ENCODE measurements at places on chromosomes 1 and 21. TPM values are rescaled to one million over a fixed set of nuclear protein-coding genes. Genes with fewer than 3 reads are reported as not detected.

Gene ARHGEF19
- total RNA-seq = 3.6 TPM

DNA sequence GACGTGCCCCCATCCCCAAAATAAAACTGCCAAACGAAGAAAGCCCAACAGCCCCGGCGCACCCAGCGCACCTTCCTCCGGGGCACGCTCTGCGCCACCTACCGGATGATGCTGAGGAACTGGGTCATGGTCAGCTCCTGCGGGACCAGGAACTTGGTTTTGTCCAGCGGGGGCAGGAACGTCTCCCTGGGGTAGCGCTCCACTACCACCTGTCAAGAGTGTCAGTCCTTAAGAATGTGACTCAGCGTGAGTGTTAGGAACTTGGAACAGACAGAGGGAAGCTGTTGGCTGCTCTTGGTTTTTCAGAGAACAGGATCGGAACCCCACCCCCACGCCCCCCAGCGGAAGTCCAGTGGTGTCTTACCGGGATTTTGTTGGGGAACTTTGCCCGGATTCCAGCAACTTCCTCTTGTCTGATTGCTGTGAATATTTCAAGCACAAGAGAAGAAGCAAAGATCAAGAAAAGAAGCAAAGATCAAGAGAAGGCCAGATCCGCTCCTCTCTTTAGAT, 431 bp downstream of the MAP1LC3C start:
- peaks cover 10% of the 10 kb centered on the region for H3K4me1 ChIP-seq
- H3K4me3 ChIP-seq = peak overlapping the region; percentile 29
- peak; percentile 60 for DNase-seq

- no peak overlapping the region for H3K27ac ChIP-seq
- H3K36me3 ChIP-seq = no peaks in the 10 kb centered on the region
- DNase-seq = no peak
- no peaks in the 10 kb centered on the region for H3K27me3 ChIP-seq
- no peak overlapping the region for H3K4me3 ChIP-seq
Observed at GRCh38 chr1:89952605-89953130, 42.2 kb upstream of the ZNF326 start.

DNA sequence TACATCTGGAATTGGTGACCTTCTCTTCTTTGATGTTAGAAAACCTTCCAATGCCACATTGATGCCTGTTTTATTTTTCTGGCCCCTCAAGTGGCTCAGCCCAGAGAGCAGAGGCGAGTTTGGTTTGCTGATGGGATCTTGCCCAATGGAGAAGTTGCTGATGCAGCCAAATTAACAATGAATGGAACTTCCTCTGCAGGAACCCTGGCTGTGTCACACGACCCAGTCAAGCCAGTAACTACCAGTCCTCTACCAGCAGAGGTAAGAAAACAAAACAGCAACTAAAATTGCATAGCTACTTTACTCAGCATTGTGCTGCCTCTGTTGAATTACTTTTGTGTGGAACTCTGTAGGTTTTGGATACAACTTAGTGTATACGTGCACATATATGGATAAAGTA, 97.6 kb downstream of the CC2D1B start:
- H3K27ac ChIP-seq = no peak overlapping the region
- H3K4me1 ChIP-seq = no peaks in the 10 kb centered on the region
- no peak overlapping the region for H3K4me3 ChIP-seq
- H3K36me3 ChIP-seq = no peaks in the 10 kb centered on the region

Gene MMEL1
- not detected for total RNA-seq

Gene ODR4
- 39.4 TPM for total RNA-seq

DNA sequence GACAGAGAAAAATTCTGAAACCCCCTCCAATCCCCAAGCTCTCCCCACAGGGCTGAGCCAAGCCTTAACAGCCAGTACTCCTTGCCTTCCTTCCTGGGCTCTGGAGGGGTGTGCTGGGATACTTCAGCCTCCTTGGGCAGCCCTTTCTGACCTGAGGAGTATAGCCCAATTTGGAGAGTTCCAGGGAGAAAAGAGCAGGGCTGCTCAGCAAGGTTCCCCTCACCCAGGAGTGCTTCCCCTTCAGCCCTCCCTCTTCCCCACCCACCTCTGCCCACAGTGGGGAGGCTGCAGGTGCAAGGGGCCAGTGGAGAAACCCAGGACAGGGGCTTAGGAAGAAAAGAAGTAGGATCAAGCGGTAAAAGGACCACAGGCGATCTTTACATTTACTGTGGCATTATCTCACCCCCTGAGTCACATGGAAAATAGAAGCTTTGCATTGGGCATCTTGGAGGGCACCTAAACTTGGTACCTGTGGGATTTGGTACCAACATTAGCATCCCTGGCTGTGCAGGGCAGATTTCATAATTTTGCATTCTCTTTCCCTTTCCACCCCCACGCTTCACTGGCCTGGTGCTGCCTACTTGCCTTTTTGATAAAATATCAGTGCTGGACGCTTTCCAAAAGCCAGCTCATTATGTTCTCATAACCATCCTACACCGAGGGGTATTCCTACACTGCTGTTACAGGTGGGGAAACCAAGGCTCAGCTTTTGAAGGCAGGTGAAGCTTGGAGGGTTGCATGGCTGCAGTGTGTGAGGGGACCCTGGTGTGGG, 2.8 kb upstream of the ADORA1 start:
- H3K4me1 ChIP-seq = peaks cover 3% of the 10 kb centered on the region
- H3K4me3 ChIP-seq = no peak overlapping the region
- H3K36me3 ChIP-seq = no peaks in the 10 kb centered on the region
- no peaks in the 10 kb centered on the region for H3K27me3 ChIP-seq
- no peak for DNase-seq

Gene FH
- 42.4 TPM for total RNA-seq

GRCh38 chr1:95699149-95699953, 465.3 kb downstream of the RWDD3 start:
- no peak overlapping the region for H3K4me3 ChIP-seq
- no peaks in the 10 kb centered on the region for H3K4me1 ChIP-seq
- no peaks in the 10 kb centered on the region for H3K27me3 ChIP-seq
- DNase-seq = no peak
- H3K27ac ChIP-seq = no peak overlapping the region

GRCh38 chr1:170030212-170030611, 44.3 kb downstream of the KIFAP3 start:
- no peaks in the 10 kb centered on the region for H3K36me3 ChIP-seq
- H3K27me3 ChIP-seq = no peaks in the 10 kb centered on the region
- no peaks in the 10 kb centered on the region for H3K4me1 ChIP-seq
- no peak overlapping the region for H3K27ac ChIP-seq

DNA sequence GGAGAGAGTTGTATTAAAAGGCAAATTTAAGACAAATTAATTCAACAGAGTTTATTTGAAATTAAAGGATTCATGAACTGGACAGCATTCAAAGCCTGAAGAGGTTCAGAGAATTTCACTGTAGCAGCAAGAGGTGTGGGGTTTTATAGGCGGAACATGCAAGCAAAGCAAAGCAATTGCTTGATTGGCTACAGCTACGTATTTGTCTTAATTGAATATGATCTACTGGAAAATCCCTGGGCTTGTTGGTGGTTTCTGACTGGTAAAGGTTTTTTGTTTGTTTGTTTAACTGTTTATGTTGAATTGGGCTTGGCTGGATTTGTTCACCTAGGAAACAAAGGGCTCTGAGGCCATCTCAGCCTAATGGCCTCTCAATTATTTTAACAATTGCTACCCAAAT, 61.5 kb downstream of the KCNK1 start:
- no peak for DNase-seq
- no peaks in the 10 kb centered on the region for H3K36me3 ChIP-seq
- no peaks in the 10 kb centered on the region for H3K4me1 ChIP-seq
- no peak overlapping the region for H3K27ac ChIP-seq

DNA sequence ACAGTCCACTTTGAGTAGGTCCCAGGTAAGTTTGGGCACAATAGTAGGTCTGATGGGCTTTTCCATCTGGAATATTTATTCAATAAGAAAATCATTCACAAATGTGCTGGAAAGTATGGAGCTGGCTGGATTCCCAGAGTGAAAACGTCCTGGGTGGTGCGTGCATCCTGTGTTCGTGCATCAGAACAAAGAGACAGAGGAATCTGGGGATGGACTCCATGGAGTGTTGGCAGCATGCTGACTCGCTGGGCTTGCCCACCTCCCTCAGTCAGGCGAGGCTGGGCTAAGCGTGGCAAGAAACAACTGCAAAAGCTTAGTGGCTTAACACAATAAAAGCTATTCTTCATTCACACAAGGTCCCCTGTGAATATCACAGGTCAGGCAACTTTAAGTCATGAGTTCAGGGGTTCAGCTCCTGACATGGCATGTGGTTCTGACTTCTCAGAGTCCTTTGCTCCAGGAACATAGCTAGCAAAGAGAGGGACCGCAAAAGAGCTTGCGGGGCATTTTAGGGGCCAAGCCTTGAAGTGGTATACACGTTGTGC, 151.6 kb upstream of the ZNF644 start:
- no peak overlapping the region for H3K4me3 ChIP-seq
- H3K27ac ChIP-seq = no peak overlapping the region
- no peak for DNase-seq
- no peaks in the 10 kb centered on the region for H3K36me3 ChIP-seq
- peaks cover 4% of the 10 kb centered on the region for H3K27me3 ChIP-seq
- H3K4me1 ChIP-seq = no peaks in the 10 kb centered on the region

GRCh38 chr1:28871631-28872401, 42.6 kb upstream of the EPB41 start:
- DNase-seq = no peak
- H3K27ac ChIP-seq = no peak overlapping the region
- no peaks in the 10 kb centered on the region for H3K4me1 ChIP-seq
- H3K36me3 ChIP-seq = no peaks in the 10 kb centered on the region

GRCh38 chr21:36965720-36966065, 776 bp downstream of the HLCS start:
- H3K36me3 ChIP-seq = no peaks in the 10 kb centered on the region
- H3K4me3 ChIP-seq = peak overlapping the region; percentile 59
- no peaks in the 10 kb centered on the region for H3K27me3 ChIP-seq

GRCh38 chr1:207462535-207462934, 8.4 kb downstream of the CR2 start:
- no peaks in the 10 kb centered on the region for H3K27me3 ChIP-seq
- no peak overlapping the region for H3K4me3 ChIP-seq

- no peak overlapping the region for H3K4me3 ChIP-seq
- no peak for DNase-seq
- H3K27ac ChIP-seq = no peak overlapping the region
- H3K36me3 ChIP-seq = no peaks in the 10 kb centered on the region
Observed at GRCh38 chr1:216246577-216247203, 176.6 kb downstream of the USH2A start.

DNA sequence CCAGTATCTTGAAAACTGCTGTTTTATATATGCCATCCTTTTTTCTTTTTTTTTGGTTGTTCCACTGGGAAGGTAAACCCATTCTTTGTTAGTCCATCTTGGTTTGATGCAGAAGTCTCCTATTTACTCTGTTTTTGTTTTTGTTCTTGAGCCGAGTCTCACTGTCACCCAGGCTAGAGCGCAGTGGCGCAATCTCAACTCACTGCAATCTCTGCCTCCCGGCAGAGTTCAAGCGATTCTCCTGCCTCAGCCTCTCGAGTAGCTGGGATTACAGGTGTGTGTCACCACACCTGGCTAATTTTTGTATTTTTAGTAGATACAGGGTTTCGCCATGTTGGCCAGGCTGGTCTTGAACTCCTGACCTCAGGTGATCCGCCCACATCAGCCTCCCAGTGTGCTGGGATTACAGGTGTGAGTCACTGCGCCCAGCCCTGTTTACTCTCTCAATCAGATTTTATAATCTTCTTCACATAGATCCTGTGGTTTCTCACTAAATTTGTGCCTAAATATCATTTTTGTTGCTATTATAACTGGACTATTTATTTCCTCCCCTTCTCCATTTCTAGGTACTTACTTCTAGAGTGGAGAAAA, 12.5 kb downstream of the SYF2 start:
- H3K27ac ChIP-seq = no peak overlapping the region
- no peak overlapping the region for H3K4me3 ChIP-seq
- no peaks in the 10 kb centered on the region for H3K27me3 ChIP-seq
- no peaks in the 10 kb centered on the region for H3K36me3 ChIP-seq
- H3K4me1 ChIP-seq = no peaks in the 10 kb centered on the region
- no peak for DNase-seq

GRCh38 chr1:53048960-53049573, 12.9 kb upstream of the PODN start:
- H3K4me1 ChIP-seq = no peaks in the 10 kb centered on the region
- H3K4me3 ChIP-seq = no peak overlapping the region
- no peak for DNase-seq
- peak overlapping the region; percentile 47 for H3K27ac ChIP-seq
- H3K36me3 ChIP-seq = no peaks in the 10 kb centered on the region
- H3K27me3 ChIP-seq = no peaks in the 10 kb centered on the region

GRCh38 chr1:75475696-75476095, 135.2 kb downstream of the SLC44A5 start:
- no peaks in the 10 kb centered on the region for H3K4me1 ChIP-seq
- H3K36me3 ChIP-seq = no peaks in the 10 kb centered on the region
- no peak for DNase-seq
- no peaks in the 10 kb centered on the region for H3K27me3 ChIP-seq
- H3K4me3 ChIP-seq = no peak overlapping the region
- no peak overlapping the region for H3K27ac ChIP-seq

- no peaks in the 10 kb centered on the region for H3K27me3 ChIP-seq
- H3K4me1 ChIP-seq = no peaks in the 10 kb centered on the region
- peak overlapping the region; percentile 64 for H3K27ac ChIP-seq
- no peaks in the 10 kb centered on the region for H3K36me3 ChIP-seq
- no peak for DNase-seq
Observed at GRCh38 chr1:205597691-205598314, 34.0 kb downstream of the ELK4 start.

DNA sequence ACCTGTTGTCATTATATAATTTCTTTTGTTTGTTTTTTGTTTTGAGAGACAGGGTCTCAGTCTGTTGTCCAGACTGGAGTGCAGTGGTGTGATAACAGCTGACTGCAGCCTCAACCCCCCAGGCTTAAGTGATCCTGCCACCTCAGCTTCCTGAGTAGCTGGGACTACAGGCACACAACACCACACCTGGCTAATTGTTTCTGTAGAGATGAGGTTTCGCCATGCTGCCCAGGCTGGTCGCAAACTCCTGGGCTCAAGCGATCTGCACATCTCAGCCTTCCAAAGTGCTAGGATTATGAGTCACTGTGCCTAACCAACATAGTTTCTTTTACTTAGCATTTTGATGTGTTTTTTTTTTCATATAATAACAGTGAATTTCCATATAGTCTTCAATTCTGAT, 50.4 kb upstream of the FCRL4 start:
- no peak overlapping the region for H3K4me3 ChIP-seq
- no peaks in the 10 kb centered on the region for H3K27me3 ChIP-seq
- H3K4me1 ChIP-seq = no peaks in the 10 kb centered on the region

GRCh38 chr1:39387452-39387851, 104.0 kb upstream of the BMP8A start:
- DNase-seq = no peak
- no peaks in the 10 kb centered on the region for H3K27me3 ChIP-seq
- peaks cover 6% of the 10 kb centered on the region for H3K4me1 ChIP-seq
- H3K27ac ChIP-seq = no peak overlapping the region

DNA sequence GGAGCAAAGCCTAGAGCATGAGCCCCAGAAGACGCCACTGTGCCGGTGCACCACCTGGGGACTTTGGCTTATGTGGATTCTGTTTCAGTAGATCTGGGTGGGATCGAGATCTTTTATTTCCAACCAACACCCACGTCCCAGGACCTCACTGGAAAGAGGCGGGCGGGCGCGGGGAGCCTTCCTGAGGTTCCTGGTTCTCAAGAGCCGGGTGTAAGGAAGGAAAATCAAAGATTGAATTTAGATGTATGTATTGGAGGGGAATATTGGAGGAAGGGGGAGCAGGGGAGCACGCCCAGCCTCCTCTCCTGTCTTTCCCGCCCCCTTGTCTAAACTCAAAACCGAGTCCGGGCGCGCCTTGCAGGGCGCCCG, 6.2 kb upstream of the OLIG2 start:
- H3K27me3 ChIP-seq = no peaks in the 10 kb centered on the region
- no peak overlapping the region for H3K27ac ChIP-seq
- peaks cover 13% of the 10 kb centered on the region for H3K4me1 ChIP-seq
- no peak for DNase-seq
- no peak overlapping the region for H3K4me3 ChIP-seq
- no peaks in the 10 kb centered on the region for H3K36me3 ChIP-seq

Gene GMEB1
- total RNA-seq = 13.3 TPM

Data from uterus (tissue), 4 donors.